ENCODE measurements at places on chromosomes 1 and 21.

DNA sequence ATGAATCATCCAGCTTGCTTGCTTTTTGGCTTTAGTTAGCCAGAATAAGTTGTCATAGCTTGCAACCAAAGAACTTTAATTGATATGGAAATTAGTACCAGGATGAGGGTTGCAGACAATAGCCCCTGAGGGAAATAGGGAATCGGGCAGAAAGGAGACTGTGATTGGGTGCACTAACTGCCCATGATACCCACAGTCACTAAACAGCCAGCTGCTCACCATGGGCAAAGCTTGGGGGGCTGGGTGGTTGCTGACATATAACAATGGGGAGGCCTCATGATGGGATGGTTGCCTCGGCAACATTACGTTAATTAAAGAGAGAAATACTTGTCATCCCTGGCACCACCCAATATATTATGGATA is 17.8 kb upstream of the PLA2G2E start:
- no peak for DNase-seq

DNA sequence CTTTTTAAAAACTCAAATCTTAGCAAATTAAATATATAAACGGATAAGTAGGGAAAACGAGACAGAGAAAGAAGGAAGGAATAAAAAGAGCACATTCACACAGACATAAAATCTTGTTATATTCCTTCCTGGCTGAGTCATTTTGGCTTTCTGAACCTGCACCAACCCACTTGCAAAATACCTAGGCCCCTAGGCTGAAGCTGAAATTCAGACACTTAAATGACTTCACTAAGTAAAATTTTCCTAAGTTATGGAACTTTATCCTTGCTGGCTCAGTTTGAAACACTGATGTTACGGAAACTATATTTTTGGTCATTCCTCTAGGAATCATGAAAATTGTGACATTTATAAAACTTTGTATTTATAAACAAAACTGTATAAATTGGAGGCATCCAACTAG is 462.8 kb upstream of the NFIA start:
- no peak for DNase-seq

DNA sequence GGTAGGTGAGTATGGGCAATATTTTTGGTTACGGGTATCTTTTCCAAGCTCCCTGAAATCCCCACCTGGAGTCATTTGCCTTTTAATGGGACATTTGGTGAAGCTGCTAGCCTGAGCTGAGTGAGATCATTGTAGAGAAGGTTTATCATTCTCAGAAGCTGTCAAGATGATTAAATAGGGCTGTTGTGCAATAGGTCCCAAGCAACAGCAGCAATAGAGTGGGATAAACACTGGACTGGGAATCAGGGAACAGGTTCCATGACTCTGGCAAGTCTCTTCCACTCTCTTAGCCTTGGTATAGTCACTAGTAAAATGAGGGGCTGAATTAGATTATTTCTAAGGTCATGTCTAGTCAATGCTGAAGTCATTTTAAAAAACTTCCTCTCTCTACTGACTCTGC is 30.3 kb upstream of the FAM78B start:
- DNase-seq, result no peak

DNA sequence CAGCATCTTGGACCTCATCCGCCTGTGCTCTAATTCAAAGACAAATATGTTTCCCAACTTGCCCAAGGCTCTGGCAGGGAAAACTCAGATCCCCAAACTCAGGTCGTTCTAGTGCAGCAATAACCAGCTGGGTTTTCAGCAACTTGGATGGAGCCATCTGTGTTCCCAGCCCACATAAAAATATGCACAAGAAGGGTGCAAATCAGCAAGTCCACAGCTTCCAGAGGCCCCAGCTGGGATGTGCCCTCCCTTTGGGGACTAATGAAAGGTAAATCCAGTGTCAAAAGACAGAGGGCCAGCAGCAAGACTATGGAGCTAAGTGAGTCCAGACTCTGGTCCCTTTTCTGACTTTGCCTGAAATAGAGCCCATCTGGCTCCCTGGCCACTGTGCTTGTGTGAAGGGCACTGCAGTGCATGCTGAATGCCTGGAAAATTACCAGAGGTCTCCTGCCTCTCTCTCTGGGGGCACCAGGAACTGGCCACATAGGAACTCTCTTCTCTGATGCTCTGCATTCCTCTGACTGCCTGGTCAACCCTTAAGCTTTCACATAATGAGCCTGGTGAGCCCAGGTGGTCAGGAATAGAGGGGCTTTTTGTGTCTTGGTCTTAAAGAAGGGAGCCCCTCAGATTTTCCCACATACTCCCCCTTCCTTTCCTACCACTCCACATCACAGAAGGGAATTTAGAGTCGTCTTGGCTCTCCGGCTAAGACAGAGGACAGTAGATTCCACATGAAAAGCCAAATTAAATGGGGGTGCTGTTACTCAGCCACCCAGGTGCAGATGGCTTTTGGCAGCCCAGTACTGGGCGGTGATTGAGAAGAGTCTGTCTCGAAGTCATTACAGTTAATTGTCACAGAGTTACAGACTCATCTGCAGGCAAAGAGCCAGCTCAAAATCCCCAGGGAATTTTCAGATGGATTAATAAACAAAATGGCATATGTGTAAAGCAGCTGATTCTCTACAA is 88.1 kb upstream of the C1orf21 start:
- no peak for DNase-seq

DNA sequence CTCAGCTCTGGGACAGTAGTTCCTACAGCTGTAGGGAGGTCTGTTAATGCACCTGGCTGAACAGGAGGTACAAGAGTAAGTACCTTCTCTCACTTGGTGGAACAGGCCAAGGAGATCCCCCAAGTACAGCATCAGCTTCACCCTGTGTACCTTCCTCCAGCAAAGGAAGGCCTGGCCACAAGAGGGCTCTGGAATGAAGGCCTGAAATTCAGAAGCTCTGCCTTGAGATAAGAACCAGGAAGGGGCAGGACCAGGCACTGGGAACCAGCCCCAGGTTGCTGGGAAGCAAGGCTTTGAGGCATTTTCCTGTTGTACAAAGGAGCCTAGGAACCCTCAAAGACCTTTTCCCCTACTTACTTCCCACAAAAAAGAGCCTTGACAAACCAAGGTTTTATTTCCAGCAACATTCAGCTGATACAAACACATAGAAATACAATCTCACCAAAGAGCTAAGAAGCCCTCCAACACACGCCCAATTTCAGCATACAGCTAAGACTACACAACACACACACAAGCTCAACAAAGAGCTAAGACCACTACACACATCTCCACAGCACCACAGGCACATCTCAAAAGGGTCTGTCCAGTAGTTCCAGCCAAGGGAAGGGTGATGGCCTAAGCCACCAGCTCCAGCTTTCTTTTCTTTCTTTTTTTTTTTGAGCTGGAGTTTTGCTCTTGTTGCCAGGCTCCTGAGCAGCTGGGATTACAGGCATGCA is 23.5 kb downstream of the F11R start:
- DNase-seq, result peak; percentile 92

GRCh38 chr1:14539953-14540563 is 58.4 kb upstream of the KAZN start:
- DNase-seq, result no peak

All from dermis blood vessel endothelial cell (primary cell).